NCI-H526 treated with DMSO at 0.1 percent for 48 hours (cell line): ENCODE measurements at places on chromosomes 5 and 9.

DNA sequence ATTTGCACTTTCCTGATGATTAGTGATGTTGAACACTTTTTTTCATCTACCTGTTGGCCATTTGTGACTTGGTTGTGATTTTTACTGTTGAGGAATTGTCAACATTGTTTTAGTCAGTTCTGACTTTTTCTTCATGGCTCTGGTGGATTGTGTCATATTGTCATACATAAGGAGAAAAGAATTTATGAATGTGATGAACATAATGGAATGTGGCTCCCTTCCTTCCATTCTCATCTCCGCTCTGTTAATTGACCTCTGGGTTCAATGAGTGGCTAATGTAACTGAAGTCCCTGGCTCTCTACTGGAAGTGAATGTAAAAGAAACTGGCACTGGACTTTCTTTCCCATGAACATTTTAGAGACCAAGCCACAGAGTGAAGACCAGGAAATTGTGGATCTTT is 49.2 kb downstream of the KIAA1958 start:
- no peak for DNase-seq

DNA sequence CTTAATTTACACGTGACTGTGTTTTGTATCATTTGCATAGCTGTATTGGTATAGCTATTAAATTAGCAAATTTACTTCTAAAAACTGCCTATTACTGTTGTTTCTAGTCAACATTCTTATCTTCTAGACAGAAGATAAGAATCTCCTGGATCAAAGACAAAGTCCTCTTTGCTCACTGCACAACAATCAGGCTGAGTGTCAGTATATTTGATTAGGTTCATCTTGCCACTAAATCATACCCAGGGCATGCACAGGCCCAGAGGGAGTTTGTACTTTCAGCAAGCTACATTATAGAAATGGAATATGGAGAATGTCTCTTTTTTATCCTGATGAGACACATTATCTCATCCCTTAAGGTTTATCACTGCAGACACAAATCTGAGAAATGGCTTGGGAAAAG is 579.1 kb downstream of the SLCO4C1 start:
- DNase-seq: no peak

DNA sequence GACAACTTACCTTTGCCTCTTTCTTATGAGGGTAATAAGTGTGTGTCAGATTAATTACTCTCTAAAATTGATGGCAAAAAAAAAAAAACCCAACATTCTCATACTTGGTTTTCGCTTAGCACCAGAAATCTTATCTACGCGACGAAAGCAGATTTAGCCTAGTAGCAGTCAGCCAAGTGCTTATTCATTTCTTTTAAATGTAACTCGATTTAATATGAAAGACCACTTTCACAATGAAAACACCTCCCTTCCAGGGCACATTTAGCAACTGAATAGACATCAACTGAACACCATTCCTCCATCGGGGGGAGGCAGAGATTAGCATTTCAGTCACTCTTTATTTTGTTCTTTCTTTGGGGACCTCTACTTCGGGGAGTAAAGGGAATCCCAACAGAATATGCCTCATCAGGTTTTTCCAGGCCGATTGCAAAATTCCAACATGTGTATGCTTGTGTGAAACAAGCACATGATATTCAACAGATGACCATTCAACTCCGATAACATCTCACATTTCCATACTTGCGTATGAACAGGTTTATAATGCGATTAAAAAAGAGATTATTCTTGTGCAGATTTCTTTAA is 124.1 kb upstream of the RETREG1 start:
- no peak for DNase-seq

DNA sequence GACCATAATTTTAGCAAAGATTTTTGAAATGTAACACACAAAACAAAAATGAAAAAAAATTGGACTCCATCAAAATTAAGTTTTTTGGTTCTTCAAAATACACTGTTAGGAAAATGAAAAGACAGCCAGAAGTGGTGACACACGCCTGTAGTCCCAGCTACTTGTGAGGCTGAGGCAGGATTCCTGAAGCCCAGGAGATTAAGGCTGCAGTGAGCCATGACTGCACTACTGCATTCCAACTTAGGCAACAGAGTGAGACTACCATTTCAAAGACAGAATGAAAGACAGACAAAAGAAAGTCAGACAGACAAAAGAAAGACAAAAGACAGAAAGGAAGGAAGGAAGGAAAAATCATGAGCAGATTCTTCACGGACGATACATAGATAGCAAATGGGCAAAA is 7.5 kb downstream of the DIAPH1 start:
- no peak for DNase-seq

DNA sequence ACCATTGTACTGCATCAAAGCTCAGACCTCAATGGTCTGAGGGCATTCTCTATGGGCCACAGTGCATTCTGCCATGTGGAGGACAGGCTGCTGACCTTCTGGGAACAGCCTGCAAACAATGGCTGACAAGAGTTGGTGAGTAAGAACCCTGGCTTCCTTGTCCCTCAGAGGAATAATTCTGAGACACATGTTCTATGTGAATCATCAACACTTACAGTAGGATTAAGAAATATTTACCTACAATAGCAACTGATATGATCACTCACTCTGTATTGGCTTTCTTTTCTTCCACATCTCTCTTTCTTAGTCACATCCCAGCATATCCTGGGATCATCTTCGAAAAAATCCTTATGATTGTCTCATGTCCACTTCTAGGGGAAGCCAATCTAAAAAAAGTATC is 306.5 kb upstream of the ITGA1 start:
- no peak for DNase-seq

- no peak for DNase-seq
Observed at GRCh38 chr5:100595152-100595811, 60.1 kb downstream of the FAM174A start.

DNA sequence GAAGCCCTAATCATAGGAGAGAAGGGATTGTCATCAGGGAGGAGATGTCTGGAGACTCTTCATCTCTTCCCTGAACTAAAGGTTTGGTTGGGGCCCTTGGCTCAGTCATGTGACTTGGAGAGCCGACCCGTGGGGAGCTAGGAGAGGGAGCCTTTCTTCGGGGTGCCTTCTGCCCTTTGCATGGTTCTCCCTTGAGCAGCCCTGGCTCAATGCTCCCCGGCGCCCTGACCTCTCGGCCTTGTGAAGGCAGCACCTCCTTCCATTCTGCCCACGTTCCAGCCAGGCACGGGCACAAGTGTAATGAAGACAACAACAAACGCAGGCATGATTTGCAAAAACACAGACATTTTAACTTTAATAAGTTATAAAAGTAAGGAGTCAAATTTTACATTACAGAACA is 50.4 kb downstream of the ZNF354C start:
- no peak for DNase-seq

DNA sequence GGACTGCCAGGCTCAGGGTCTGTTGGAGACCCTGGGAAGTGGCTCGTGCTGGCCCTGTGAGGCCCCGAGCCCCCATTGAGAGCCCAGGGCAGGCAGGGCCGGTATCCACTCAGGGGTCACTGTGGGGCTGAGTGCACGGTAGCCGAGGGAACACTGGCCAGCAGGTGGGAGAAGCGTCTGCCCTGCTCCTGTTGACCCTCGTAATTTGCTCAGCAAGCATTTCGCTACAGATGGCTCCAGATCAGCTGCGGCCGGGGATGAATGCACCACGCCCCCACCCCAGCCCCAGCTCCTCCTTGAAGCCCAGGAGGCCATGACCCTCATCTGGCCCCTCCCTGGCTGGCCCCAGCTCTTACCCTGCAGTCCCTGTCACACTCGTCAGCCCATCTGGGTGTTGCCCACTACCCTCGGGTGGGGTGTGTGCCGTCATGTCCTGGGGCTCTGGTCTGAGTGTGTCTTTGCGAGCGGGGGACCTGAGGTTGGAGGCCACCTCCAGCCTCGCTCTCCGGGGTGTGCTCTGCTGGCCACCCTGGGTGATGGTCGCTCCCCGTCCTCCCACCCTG is 6.1 kb upstream of the NRARP start:
- no peak for DNase-seq

DNA sequence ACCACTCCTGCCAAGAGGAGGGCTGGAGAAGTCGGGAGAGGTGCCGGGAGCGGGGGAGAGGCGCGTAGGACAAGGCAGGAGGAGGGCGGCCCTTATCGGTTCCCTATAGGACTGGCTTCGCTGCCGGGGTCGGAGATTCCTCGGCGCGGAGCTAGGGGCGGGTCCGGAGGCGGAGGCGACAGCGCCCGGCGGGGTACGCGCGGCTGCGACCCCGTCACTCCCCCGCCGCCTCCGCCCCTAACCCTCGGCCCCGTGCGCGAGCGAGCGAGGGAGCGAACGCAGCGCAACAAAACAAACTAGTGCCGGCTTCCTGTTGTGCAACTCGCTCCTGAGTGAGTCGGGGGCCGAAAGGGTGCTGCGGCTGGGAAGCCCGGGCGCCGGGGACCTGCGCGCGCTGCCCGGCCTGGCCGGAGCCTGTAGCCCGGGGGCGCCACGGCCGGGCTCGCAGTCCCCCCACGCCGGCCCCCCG is 2.0 kb downstream of the GLIS3 start:
- DNase-seq: peak; percentile 14

- no peak for DNase-seq
Observed at GRCh38 chr5:68264024-68264956, 48.7 kb downstream of the PIK3R1 start.

DNA sequence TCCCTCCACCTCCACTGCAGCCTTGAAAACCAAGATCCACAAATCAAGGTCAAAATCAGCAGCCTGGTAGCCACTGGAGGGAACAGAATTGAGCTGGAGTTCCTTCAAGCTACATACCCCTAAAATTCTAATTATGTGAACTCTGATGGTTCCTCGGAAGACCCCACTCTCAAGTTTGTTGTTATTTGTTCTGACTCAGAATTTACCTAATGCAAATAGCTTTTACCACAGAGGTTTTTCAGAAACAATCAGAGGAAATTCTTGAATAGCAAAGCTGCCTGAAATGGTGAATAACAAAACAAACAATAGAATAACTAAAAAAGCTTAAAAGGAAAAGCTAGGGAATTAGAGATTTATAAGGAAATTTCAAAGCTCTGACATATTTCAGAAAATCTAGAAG is 220.0 kb downstream of the CDH18 start:
- no peak for DNase-seq

- no peak for DNase-seq
Observed at GRCh38 chr5:131609774-131610173, 25.3 kb downstream of the RAPGEF6 start.
